Stimulated activated CD4-positive, alpha-beta T cell treated with anti-CD3 and anti-CD28 coated beads, Interleukin-15, amount 100 ng/mL, for 1 hour (primary cell): ENCODE measurements at places on chromosomes 3 and 15.

DNA sequence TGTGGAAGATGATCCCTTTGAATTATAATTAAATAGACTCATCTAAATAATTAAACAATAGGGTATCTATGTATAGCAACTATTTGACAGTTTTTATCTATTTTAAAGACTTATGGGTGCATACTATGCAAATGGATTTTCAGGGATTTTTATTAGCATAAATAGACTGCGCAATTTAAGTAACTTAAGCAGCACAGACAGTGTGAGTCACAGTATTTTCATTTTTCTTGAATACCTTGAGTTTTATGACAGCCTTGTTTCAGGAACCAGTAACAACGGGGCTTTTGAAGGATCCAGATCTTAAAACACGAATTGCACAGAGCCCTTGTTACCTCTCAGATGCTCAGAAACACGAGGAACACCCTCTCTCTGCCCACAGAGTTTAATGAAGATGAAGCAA lies 175.5 kb upstream of the CD96 start:
- no peak for DNase-seq

DNA sequence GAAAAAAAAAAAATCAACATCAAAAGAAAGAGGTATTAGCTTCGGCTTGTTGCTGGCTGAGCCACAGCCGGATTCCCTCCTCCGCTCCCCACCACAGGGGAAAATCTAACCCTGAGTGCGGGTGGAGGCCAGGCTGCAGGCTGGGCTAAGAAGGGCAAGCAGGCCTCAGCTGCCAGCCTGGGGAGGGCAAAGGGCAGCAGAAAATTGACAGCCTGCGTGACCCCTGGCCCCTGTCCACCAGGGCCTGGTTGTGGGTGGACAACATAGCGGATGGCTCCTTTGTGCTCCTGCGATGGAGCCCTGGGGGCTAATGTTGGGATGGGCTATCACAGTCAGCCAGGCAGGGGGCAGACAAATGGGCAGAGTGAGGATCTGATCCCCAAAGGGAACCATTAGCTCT lies 25.4 kb downstream of the CACNA2D2 start:
- DNase-seq = no peak

DNA sequence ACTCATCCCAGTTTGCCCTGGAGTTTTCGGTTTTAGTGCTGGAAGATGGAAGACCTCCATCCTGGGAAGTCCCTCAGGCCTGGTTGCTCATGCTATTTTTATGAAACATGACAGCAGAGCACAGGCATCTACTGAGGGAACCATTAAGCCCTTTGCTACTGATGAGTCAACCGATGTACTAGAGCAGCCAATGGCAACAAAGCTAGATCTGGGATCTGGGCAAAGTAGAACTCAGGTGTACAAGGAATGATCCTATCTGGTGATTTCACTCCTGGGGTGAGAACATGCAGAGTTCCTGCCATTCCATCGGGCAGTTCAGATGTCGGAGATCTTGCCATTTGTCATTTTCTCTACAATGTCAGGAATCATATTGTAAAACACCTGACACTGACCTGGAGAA lies 166.2 kb upstream of the NSMCE3 start:
- no peak for DNase-seq

DNA sequence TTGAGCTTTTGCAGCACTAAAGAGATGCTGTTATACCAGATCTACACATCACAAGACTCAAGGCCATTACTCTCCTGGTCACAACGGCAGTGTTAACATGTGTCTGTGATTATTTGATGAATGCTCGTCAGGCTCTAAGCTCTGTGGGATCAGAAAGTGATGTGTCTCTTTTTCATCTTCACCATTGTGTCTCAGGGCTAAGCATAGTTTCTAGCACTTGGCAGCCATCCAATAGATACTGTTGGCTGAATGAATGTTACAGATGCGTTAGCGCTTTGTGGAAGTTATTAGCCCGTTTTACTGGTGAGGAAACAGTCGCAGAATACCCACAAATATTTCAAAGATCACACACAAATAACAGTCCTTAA lies 1.2 kb upstream of the FAM81A start:
- no peak for DNase-seq

GRCh38 chr3:197804511-197804910 lies 13.5 kb downstream of the LRCH3 start:
- DNase-seq = no peak

GRCh38 chr3:131107637-131108433 lies 81.2 kb downstream of the NEK11 start:
- DNase-seq = no peak

- DNase-seq = no peak
These were observed 34.1 kb downstream of the RAB8B start for GRCh38 chr15:63223463-63223862.

GRCh38 chr15:53987480-53987879 lies 9.2 kb downstream of the UNC13C start:
- no peak for DNase-seq

GRCh38 chr3:100706365-100706764 lies 2.9 kb upstream of the TFG start:
- no peak for DNase-seq

- DNase-seq = no peak
These were observed 35.2 kb upstream of the SPATA12 start for GRCh38 chr3:57025237-57025636.

- no peak for DNase-seq
These were observed 103.2 kb upstream of the BNIP2 start for GRCh38 chr15:59792359-59792758.

- DNase-seq = no peak
These were observed 1.7 kb downstream of the TM4SF4 start for GRCh38 chr3:149476225-149476624.

- DNase-seq = no peak
These were observed 6.7 kb downstream of the C3orf22 start for GRCh38 chr3:126551839-126552687.

- no peak for DNase-seq
These were observed 188.9 kb upstream of the SYNPR start for GRCh38 chr3:63089007-63089750.

GRCh38 chr3:44877333-44877732 lies 2.9 kb downstream of the TGM4 start:
- no peak for DNase-seq

GRCh38 chr3:10351013-10351735 lies 30.3 kb upstream of the SEC13 start:
- DNase-seq = no peak

- DNase-seq = no peak
These were observed 773.1 kb downstream of the NTRK3 start for GRCh38 chr15:87483468-87483867.
